ENCODE measurements at places on chromosomes 3 and 15.

DNA sequence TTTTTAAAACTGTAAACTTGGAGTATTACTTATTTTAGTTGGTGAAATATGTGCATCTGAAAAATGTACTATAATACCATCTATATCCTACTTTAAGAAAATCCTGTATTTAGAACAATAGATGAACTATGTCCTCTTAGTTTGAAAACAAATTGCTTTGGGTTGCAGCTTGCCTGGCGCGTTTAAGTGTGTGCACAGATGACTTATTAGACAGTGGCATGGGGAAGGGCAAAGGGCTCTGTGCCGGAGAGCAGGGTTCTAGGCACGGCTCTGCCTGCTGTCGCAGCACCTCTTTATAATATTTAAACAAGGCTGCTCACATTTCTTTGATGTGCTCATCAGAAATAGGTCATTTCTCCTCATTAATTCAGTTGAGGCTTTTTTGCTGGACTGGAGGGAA is 10.0 kb downstream of the PXK start:
- DNase-seq, result no peak

GRCh38 chr3:22288756-22289155 is 537.7 kb upstream of the ZNF385D start:
- DNase-seq, result no peak

DNA sequence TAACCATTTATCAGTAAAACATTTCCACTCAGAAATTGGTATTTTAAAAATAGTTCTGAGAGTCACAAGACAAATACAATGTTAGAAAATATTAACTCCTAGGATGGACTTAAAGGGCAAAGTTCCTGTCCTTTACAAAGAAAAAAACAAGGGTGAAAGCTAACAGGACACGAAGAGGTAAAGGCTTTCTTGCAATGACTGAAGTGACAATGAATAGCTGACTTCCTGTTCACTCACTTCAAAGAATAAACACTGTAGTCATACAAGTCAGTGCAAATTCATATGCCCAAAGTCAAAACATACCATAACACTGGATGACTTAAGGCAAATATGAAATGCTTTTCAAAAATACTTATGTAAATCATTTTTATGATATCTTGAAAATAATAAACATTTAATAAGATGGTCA is 1389.8 kb upstream of the ALCAM start:
- DNase-seq, result no peak

DNA sequence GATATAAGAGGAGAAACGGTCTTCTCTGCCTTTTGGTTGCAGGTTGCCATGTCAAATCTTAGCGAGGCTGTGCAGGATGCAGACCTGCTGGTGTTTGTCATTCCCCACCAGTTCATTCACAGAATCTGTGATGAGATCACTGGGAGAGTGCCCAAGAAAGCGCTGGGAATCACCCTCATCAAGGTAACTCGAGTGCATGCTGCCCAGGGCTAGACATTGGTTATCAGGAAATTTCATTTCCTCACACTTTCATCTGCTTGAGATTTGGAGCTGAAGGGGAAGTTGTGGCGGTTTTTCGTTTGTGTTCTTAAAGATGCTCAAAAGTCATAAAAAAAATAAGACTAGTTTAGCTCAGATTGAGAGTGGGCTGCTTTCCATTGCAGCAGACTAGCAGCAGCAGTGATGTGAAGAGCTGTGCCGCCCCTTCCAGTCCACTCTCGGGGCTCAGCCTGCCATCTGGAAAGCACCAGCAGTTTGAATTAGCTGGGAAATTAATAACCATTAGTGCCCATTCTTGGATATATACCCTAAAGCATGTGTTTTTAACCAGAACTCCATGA is 32.2 kb downstream of the GPD1L start:
- DNase-seq, result no peak

DNA sequence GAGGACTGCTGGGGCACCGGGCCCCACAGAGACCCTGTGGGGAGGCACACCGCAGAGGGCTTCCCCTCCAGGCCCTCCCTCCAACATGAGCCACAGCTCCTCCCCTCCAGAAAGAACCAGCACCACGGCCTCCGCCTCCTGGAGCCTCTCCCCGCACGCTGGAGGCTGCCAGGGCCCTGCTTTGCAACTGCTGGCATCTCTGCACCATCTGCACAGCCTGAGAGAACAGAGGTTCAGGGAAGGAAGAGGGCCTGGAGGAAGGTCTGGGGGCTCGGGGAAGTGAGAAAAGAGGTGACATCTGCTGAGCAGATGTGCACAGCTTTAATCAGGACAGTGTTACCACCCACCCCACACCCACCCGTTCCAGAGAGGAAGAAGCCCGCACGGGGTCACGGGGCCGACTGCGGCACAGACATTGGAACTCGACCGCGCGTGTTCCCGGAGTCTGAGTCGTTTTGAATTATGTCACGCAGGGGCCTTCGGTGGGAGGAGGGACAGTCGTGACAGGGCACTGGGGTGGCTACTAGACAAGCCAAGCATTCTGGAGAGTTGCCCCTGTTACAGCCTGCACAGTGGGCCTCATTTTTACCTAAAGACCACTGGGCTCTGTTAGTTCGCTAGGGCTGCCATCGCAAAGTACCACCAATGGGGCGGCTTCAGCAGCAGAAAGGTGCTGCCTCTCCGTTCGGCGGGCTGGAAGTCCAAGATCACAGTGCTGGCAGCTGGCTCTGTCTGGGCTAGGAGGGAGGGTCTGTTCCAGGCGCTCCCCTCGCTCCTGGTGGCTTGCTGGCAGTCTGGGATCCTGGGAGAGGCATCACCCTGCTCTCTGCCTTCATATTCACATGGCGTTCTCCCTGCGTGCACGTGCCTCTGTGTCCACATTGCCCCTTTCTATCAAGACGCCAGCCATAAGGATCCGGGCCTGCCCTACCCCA is 194.8 kb downstream of the XXYLT1 start:
- no peak for DNase-seq

- DNase-seq, result peak; percentile 50
These were observed 402.2 kb upstream of the PROK2 start for GRCh38 chr3:72187131-72187530.

DNA sequence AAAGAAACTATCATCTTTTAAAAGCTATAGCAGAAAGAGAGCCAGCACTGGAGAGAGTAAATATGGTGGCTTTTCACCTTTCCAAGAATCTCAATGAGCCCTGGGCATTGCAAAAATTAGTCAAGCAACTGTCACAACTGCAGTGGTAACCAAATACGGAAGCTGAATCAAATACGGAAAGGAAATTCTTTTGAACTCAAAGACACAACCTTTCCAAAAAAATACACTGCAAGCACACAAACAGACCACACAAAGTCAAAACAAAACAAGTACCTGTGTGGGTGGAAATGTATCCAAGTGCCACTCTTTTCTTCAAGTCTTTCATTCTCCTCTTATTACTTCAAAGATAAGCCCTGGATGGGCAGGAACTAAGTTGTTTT is 17.6 kb downstream of the VGLL4 start:
- no peak for DNase-seq

- DNase-seq, result no peak
These were observed 357.1 kb downstream of the ZPLD1 start for GRCh38 chr3:102791641-102792589.

- DNase-seq, result peak; percentile 63
These were observed 84.8 kb downstream of the SMAD3 start for GRCh38 chr15:67150023-67150860.

- DNase-seq, result no peak
These were observed 17.1 kb downstream of the GBE1 start for GRCh38 chr3:81744366-81744765.

DNA sequence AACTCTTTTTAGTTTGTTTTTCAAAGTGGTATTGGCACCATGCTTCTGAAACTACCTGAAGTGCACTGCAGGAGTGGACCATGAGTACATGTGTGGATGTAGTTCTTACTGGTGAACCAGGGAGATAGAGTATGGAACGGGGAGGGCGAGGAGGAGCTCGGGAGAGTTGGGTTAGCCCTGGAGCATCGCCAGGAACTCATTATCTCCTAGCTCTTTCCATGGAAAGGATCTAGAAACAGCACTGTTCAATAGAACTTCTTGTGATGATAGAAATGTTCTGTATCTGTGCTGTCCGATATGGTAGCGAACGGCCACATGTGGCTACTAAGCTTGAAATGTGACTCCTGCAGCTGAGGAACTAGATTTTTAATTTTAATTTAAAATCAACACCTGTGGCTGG is 47.3 kb downstream of the VGLL4 start:
- DNase-seq, result no peak

DNA sequence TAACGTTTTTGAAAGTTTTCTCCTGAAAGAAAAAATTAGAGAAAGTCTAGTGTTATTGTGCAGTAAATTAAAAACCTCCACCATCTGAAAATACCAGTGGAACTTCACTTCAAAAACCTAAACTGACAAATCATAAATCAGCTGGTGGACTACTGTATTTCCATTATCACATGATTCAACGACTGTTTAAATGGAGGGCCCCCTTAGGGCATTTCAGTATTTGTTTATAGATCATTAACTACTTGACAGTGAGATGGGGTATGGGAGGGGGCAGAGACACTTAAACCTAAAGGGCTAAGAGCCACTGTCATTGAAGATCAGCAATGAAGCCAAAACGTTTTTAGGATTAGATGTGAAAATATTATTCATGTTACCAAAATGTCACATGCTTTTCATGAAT is 8.8 kb upstream of the C15orf61 start:
- DNase-seq, result no peak

- no peak for DNase-seq
These were observed 539.1 kb downstream of the SI start for GRCh38 chr3:164539215-164539614.

- DNase-seq, result peak; percentile 50
These were observed 199.1 kb downstream of the LRRN1 start for GRCh38 chr3:3998140-3998922.

DNA sequence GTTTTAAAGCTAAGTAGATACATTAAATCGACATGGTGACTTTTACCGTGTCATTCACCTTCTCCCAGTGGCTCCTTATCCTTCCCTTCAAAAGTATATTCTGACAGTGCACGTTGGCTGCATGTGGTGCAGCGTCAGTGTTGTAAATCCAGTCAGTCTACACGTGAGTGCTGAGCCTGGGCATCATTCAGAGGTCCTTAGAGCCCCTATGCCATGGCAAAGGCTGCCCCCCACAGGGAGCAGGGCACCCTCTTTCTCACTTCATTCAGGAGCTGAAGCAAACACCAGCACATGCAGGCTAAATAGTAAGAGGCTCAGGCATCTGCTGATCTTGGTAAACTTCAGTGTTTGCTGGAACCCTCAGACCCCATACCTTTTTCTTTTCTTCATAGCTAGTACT is 43.3 kb downstream of the RASGRP1 start:
- DNase-seq, result no peak

DNA sequence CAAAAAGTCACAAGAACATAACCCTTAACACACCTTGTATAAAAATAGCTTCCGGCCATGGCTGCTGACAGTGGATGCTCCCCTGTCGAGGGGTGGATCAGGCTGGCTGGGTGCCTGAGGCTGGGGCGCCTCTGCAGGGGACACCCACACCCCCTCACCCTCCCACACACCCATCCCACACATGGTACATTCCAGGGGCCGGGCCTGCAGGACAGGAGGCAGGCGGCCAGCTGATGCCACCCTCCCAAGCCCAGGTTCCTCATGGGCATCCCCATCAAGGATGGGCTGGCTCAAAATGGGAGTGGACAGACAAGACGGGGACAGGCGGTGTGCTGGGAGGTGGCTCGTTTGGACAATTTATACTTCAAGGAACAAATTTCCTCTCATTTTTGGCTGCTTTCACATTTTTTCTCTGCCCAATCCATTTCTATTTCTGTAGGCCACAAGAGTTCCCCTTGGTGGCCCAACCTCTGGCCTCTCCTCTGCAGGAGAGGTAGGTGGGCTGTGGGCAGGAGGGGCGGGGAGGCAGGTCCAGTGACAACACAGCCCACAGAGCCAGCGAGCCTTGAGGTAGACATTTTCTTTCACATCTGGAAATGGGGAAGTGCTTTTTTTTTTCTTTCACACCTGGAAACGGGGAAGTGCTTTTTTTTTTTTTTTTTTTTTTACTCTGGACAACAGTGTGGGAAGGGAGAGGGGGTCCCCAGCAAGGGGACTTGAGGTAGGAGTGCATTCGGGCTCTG is 23.3 kb downstream of the RNU5B-1 start:
- DNase-seq, result peak; percentile 51

DNA sequence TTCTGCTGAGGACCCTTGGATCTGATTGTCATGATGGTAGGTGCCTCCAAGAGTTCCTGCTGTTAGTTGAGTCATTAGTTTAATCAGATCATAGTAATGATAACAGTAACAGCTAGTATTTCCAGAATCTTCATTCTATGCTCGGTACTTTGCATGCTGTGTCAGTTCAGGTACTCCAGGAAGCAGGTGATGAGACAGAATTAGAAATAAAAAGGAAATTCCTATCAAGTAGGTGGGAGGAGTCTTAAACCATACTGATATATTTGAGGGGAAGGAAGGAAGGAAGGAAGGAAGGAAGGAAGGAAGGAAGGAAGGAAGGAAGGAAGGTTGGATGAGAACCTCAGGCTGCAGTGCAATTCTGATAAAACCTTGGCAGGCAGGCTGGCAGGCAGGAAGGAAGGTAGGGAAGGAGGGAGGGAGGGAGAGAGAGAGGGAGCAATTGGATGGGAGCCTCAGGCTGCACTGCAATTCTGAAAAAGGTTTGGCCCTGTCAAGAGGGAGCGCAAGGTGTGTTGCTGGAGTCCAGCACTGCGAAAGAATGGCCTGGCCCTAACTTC is 148.8 kb upstream of the NUDT16 start:
- DNase-seq, result no peak

DNA sequence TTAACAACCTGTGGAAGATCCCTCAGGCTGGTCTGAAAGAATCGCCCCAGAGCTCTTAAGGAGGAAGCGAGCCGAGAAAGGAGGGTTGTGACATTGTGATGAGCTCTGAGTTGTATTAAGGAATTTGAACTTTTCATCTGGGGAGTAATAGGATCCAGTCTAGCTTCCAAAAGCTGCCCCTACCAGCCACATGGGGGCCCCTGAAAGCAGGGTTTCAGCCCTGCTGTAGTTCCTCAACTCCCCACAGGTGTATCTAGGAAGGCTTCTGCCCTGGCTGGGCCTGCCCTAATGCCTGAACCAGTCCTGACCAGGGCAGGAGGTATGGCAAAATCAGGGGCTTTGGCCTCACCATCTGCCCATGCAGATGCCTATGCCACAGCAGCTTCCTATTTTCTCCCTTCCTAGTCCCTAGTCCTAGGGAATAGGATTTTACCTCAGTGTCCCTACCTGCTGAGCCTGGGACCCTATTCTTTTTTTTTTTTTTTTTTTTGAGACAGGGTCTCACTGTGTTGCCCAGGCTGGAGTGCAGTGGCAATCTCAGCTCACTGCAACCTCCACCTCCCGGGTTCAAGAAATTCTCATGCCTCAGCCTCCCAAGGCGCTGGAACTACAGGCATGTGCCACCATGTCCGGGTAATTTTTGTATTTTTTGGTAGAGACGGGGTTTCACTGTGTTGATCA is 5.0 kb upstream of the AP3S2 start:
- peak; percentile 88 for DNase-seq

Measured in H7 (cell line).